Glutamatergic neuron (in vitro differentiated cells): ENCODE measurements at places on chromosomes 7 and 10. TPM values are rescaled to one million over a fixed set of nuclear protein-coding genes. Genes with fewer than 3 reads are reported as not detected.

GRCh38 chr7:12674861-12675260, 12.6 kb upstream of the ARL4A start:
- no peak for DNase-seq

WEE2 gene
- not detected for total RNA-seq

NUTM2E gene
- total RNA-seq = 0.86 TPM

DNA sequence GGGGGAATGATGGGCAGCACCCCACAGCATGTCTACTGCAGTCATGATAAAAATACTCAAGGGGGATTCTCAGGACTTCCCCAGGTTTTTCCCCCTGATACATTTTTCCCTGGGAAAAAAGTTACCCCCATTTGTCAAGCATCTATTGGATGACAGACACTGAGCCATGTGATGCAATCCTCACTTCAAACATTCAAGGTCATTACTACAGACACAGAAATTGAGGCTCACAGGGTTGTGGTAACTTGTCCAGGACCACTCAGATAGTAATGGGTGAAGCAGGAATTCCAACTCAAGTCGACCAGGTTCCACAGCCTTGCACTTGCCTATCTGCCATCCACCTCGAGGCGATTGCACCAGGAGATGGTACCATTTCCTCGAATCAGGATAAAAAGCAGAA, 31.7 kb downstream of the PPP1R3C start:
- DNase-seq = no peak

FKBP6 gene
- total RNA-seq = not detected

DNA sequence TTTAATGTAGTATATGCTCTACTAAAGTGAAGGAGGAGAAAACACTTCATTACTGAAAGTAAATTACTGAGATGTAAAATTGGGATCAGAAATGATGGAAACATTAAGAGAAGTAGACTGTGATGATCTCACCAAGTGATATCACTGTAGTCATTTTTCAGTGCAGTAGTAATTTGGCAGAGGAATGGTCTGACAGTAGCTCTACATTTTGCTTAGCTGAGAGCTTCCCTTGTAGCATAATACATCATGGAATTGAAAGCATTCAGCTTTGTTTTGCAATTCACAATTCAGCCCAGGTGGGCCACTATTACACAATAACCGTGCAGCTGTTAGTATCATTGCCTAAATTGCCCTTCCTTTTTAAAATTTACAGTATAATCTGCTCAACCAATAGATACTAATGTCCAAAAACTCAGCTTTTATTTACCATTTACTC, 19.4 kb upstream of the CABCOCO1 start:
- DNase-seq = no peak

DNA sequence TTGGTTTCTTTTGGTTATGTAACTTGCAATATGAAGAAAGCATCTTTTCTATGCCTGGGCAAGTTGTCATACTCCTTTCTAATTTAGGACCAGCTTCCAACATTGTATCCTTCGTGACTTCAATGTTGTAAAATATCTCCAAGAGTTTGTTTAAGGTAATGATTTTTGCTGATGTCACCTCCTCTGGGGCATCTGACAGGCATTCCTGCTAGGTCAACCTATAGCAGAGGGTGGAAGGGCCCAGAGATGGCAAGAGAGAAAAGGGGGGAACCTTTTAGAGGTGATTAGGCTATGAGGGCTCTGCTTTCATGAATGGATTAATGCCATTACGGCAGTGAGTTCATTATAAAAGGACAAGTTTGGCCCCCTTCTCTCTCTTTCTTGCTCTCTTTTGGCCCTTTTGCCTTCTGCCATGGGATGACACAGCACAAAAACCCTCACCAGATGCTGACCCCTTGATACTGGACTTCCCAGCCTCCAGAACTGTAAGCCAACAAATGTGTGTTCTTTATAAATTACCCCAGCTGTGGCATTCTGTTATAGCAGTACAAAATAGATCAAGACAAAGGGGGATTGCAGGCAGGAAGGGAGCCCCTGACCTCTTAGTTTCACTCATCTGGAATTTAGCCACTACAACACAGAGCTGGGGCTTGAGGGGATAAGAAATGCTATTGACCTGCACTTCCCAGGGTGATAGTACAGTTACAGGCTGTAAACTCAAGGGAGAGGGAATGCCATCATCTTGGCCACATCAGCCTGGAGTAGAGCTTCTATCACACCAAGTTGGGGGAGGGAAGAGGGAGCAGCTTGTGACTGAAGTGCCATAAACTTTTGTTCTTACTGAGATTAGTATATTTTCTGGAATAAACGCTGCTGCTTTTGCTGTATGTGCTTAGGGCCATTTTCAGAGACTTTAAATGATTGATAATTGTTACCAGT, 195.9 kb downstream of the CFTR start:
- no peak for DNase-seq

DNA sequence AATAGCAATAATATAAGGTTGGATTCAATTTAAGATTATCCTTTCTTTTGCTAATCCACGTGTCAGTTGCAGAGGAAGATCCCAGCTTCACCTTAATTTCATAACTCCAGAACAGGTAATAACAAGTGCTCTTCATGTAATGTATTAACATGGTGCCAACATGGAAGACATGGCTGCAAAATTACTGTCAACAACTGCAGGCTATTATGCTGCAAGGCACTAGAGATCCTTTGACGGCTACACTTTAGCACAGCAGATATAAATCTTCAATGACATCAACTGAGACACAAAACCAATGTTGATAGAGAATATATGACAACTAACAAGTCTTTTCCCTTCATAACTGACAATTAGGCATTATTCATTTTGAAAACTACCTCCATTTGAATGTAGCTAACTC, 96.1 kb downstream of the RNF133 start:
- no peak for DNase-seq
